ENCODE measurements at places on chromosomes 13 and 19.

GRCh38 chr19:41746593-41747227 lies 8.6 kb upstream of the CEACAM6 start:
- peak; percentile 72 for DNase-seq

GRCh38 chr13:48527955-48528354 lies 4.9 kb downstream of the RCBTB2 start:
- no peak for DNase-seq

DNA sequence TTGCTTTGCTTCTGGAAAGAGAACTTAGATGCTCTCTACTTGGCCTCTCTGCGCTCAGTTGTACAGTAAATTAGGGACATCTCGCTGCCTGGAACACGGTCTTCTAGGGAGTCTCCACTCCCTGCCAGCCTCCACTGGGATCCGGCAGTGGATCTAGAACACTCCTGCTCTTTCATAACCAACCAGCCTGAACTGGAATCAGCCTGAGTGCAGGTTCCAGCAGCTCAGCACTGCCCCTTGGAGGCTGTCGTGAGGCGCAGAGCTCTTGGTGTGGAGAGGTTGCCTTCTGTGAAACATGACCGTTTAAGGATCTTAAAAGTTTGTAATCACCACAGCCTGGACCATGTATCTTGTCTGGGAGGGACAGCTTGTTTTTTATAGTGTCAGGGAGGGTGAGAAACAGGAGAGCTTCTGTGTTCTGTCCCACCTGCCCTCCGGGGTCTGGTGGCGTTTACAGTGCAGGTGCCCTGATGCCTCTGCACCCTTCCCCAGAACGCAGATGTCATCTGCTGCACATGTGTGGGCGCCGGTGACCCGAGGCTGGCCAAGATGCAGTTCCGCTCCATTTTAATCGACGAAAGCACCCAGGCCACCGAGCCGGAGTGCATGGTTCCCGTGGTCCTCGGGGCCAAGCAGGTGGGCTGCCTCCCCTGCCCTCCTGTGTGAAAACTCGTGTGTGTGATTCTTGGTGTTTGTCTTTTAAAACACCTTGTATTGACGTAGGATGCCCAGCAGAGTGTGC lies 24.8 kb downstream of the UPF1 start:
- peak; percentile 76 for DNase-seq

DNA sequence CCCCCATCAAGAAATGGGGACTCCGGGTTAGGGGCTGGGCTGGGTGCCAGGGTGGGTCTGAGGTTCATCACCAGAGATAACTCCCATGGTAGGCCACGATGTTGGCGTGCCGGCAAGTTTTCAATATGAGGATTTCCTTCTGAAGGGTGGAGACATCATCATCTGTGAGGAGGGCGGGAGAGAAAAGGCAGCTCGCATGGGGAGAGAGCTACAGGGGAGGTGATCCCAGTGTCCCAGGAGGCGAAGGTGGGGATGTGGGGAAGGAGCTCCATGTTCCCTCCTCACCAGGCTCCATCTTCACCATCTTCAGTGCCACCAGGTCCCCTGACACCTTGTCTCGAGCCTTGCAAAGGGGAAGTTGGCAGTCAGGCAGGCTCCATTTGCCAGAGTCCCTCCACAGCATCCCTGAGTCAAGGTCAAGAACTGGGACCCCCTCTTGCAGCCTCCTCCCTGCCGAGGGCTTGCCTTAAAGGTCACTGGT lies 430 bp downstream of the MAP4K1 start:
- DNase-seq, result no peak

- DNase-seq, result no peak
These were observed 7.8 kb upstream of the NCCRP1 start for GRCh38 chr19:39188960-39189359.

GRCh38 chr19:53388904-53389303 lies 6.0 kb upstream of the ZNF765 start:
- peak; percentile 44 for DNase-seq

- DNase-seq, result peak; percentile 73
These were observed 1.3 kb downstream of the CSNK1G2 start for GRCh38 chr19:1942078-1942933.

DNA sequence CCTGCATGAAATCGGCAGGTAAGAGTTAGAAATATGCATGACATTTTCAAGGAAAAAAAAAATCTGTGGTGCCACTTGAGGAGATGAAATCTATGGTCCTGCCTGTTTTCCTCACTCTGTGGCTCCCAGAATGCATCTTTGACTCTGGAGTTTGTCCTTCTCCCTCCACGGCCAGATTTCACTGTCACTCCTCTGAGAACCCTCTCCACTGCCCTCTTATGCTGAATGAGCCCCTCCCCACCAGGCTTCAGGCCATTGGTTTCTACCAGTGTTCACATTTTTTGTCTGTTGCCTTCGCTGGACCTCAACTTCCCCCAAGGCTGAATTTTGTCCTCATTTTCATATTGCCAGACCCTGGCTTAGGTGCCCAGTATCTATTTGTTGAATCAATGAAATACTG lies 235.0 kb downstream of the ZIC5 start:
- no peak for DNase-seq

DNA sequence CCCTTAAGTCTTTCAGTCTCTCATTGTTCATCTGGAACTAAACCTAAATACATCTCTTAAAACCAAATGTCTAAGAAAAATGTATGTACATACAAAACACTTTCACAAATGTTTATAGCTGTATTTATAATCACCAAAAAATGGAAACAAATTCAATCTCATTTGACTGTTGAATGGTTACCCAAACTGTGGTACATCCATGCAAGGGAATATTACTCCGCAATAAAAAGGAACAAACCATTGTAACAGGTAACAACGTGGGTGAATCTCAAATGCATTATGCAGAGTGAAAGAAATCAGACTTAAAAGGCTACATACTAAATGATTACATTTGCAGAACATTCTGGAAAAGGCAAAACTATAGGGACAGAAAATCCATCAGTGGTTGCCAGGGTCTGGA lies 425.2 kb downstream of the COG6 start:
- no peak for DNase-seq

DNA sequence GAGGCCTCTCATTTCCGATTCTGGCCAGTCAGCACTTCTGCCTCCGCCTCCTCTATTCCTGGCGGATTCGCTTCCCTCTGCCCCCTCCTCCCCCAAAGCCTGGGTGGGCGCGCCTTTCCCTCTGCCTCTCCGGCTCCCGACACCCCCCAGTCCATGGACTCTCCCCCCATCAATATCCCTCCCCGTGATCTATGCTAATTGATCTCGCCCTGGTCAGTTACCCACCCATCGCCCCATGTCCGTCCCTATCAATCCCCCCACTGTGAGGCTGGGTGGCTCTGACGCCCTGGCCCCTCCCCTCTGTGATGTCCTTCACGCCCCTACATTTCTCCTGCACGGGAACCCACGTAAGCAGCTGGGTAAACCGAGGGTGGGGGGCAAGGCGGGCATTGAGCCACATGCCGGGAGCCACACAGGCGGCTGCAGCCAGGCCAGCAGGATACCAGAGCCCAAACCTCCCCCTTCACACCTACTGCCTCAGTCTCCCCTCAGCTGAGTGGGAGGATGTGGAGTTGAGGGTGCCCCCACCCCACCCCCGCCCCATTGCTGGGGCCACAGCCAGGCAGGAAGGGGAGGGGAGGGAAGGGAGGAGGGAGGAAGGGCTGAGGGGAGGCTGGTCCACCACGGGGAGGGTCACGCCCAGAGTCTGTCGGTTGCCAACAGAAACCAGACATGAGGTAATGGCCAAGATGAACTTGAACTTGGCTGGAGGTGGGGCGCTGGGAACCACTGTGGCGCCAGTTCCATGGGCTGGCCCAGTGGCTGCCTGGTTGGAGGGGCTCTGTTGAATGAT lies 21.0 kb downstream of the SMIM24 start:
- peak; percentile 97 for DNase-seq

DNA sequence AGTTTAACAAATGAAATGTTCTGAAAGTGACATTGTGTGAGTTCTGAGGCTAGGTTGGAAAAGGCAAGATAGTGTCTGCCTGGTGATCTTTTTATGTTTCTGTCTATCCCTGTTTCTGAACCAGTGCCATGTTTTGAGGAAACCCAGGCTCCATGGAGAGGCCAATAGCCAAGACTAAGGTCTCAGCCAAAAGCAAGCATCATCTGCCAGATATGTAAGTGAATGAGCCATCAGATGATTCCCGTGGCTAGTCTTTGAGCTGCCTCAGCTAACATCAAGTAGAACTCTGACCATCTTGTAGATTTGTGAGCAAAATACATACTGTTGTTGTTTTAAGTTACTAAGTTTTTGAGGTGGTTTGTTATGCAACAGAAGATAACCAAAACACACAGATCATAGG lies 19.6 kb upstream of the CCNA1 start:
- DNase-seq, result peak; percentile 56

DNA sequence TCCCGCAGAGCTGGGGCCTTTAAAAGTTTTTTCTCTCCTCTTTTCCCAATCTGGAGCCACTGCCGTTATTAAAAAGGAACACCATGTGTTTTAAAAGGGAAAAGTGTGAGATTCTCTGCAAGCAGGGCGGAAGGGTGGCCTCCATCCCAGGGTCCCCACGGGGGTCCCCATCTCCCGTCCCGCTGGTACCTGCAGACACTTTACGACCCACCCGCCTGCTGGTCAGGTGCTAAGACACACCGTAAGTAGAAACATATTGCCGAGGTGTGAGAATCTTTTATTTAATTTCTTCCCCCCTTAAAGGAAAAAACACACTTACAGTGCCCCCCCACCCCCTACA lies 1.8 kb downstream of the CRLF1 start:
- DNase-seq, result no peak

- DNase-seq, result peak; percentile 71
These were observed 546.7 kb downstream of the RFC3 start for GRCh38 chr13:34364633-34365032.

GRCh38 chr19:29526730-29527499 lies 1.1 kb downstream of the VSTM2B start:
- DNase-seq, result no peak

DNA sequence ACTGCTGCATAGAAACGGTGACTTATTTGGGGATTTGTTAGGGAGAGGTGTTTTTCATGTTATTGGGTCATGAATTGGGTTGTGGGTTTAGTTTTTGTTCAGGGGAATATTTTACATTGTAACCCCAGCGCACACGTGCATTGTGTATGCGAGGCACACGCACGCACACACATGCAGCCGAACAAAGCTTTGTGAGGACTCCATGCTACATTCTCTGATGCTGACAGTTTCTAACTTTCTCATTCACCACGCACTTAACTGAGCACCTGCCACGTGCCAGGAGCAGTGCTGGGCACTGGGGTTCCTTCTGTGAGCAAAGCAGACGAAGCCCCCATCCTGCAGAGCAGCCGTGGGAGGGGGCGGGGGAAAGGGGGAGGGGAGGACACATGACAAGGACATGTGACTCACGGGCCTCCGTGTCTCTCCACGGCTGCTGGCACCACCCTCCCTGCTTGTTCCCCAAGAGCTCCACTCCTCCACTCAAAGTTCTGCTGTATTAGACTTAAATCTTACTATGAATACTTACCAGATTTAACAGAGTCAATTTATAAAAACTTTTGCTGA lies 55.6 kb downstream of the SLC7A9 start:
- no peak for DNase-seq

DNA sequence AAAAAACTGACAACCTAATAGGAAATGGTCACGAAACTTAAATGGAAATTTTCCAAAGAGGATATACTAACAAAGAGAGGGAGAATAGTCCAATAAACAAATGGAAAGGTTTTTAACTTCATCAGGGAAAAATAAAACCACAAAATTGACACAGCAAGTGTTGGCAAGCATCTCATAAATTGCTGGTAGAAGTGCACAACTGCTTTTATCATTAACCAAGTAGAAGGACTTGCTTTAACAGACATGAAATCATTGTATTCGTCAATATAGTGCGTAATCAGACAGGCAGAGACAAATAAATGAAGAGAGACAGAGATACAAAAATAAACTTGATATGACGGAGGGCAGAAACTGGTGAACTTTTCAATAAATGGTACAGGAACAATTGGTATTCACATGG lies 7.4 kb downstream of the TGDS start:
- no peak for DNase-seq

GRCh38 chr13:83440465-83440864 lies 441.8 kb downstream of the SLITRK1 start:
- no peak for DNase-seq

DNA sequence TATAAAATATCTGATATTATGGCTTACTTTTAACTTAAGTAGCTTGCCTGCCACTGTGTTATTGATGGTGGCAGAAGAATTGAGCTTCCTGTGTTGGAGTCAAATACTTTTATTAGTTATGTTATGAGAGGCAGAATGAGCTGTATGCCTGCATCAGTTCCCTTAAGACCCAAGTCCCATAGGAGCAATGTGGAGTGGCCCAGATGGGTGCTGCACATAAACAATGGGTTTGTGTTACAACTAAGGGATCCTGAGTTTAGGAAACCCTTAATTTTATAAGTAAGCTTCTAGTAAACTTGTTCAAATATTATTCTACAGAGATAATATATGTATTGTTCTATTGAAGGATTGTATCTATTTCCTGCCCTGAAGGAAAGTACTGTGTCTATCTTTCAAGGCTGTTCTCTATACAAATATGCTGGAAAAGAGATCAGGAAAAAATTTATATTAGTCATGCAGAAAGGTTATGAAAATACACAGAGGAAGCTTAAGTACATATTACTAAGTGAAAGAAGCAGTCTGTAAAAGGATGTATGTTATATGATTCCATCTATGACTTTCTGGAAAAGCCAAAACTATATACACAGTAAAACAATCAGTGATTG lies 2018.0 kb upstream of the PCDH20 start:
- peak; percentile 48 for DNase-seq

- peak; percentile 85 for DNase-seq
These were observed 459.8 kb downstream of the FGF14 start for GRCh38 chr13:101942038-101942437.

- DNase-seq, result peak; percentile 34
These were observed 2.7 kb downstream of the PRKACA start for GRCh38 chr19:14114854-14115253.

GRCh38 chr13:70188567-70188966 lies 80.3 kb upstream of the KLHL1 start:
- no peak for DNase-seq

DNA sequence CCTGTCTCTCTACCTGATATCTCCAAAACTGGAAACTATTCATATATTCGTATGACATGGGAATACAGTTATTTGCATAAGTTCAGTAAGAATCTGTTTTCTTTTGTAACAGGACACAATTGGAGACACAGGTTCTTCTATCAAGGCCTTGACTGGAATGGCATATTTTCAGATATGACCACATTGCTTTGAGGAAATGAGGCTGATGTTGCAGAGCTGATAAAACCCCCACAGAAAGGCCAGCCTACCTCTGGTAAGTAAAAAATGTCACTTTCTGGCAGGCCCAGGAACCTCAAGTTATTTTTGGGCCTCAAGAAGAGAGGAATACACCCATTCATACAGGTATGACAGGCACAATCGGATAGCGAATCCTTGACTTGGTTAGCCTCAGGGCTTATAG lies 29.5 kb upstream of the KBTBD6 start:
- DNase-seq, result no peak

- DNase-seq, result peak; percentile 88
These were observed 52.0 kb downstream of the NWD1 start for GRCh38 chr19:16771618-16772017.

GRCh38 chr19:42290523-42291434 lies 11.2 kb upstream of the PRR19 start:
- no peak for DNase-seq

DNA sequence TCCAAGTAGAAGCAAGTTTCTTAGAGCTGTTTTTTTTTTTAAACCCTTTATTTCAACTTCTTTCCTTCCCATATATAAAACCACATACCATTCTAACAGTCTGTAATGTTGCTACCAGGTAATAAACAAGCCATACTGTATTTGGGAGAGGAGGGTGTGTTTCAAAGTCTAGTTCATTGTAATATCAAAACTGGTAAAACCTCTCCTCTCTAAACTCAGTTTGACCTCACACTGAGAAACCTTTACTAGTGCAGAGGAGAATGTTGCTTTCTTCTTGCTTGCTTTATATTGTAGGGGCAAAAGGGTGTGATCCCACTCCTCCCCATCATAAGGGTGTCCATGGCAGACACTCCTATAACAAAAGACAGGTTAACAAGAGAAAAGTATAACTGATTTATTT lies 155.1 kb downstream of the GGACT start:
- DNase-seq, result no peak

Measured in choroid plexus epithelial cell (primary cell).